HepG2 (cell line): ENCODE measurements at places on chromosomes 11 and 22. TPM values are rescaled to one million over a fixed set of nuclear protein-coding genes. Genes with fewer than 3 reads are reported as not detected.

The DDI1 gene
- total RNA-seq = not detected in 2 replicates

The ARFGAP2 gene
- total RNA-seq = 67.9 and 75.3 TPM in 2 replicates

The KIAA1671 gene
- total RNA-seq = 12.0 and 13.5 TPM in 2 replicates

The SHANK3 gene
- 1.9 and 2.9 TPM in 2 replicates for total RNA-seq

The TIMP3 gene
- total RNA-seq = 28.7 and 57.3 TPM in 2 replicates

The ZDHHC24 gene
- 1.9 and 4.3 TPM in 2 replicates for total RNA-seq

The HBG2 gene
- not detected in 2 replicates for total RNA-seq

The SOX6 gene
- total RNA-seq = 11.1 and 11.2 TPM in 2 replicates

The CYB5R2 gene
- 0.51 and 0.53 TPM in 2 replicates for total RNA-seq

The MMP8 gene
- not detected in 2 replicates for total RNA-seq

The PAMR1 gene
- total RNA-seq = not detected in 2 replicates

The RGL4 gene
- total RNA-seq = not detected in 2 replicates

The POU2AF1 gene
- total RNA-seq = 1.8 and 1.9 TPM in 2 replicates

The HSPB2 gene
- total RNA-seq = not detected in 2 replicates

The OR52H1 gene
- not detected in 2 replicates for total RNA-seq

The ACAD8 gene
- 16.1 and 20.3 TPM in 2 replicates for total RNA-seq
